Cardiac muscle cell (in vitro differentiated cells and primary cell): ENCODE measurements at places on chromosomes 6 and 20. TPM values are rescaled to one million over a fixed set of nuclear protein-coding genes. Genes with fewer than 3 reads are reported as not detected.

The VPS16 gene
- polyA plus RNA-seq, result 44.5 and 60.4 TPM in 2 replicates

The MUC22 gene
- not detected in 2 replicates for polyA plus RNA-seq

The CRISP2 gene
- not detected in 2 replicates for polyA plus RNA-seq

The EYS gene
- 0.15 and 0.21 TPM in 2 replicates for polyA plus RNA-seq

The DCDC2 gene
- polyA plus RNA-seq, result 0.64 TPM in 1 of 2 replicates, not detected in the other

The SSTR4 gene
- polyA plus RNA-seq, result not detected in 2 replicates

The METTL24 gene
- 4.3 and 6.8 TPM in 2 replicates for polyA plus RNA-seq

The ZBTB46 gene
- polyA plus RNA-seq, result 24.1 and 24.5 TPM in 2 replicates

The TRIM15 gene
- polyA plus RNA-seq, result not detected in 2 replicates

The DACT2 gene
- polyA plus RNA-seq, result 0.32 and 0.77 TPM in 2 replicates
